ENCODE measurements at places on chromosomes 1 and 21.

GRCh38 chr1:89276690-89277089 is 4.0 kb upstream of the GBP5 start:
- DNase-seq: no peak

GRCh38 chr21:30613836-30614235 is at the start of gene KRTAP6-1:
TSS of gene KRTAP6-1 (minus strand) at chr21:30613930. CDS start at chr21:30613904, 26 bp downstream.
- DNase-seq: no peak

GRCh38 chr1:204348722-204349121 is 11.0 kb downstream of the PLEKHA6 start:
- no peak for DNase-seq

DNA sequence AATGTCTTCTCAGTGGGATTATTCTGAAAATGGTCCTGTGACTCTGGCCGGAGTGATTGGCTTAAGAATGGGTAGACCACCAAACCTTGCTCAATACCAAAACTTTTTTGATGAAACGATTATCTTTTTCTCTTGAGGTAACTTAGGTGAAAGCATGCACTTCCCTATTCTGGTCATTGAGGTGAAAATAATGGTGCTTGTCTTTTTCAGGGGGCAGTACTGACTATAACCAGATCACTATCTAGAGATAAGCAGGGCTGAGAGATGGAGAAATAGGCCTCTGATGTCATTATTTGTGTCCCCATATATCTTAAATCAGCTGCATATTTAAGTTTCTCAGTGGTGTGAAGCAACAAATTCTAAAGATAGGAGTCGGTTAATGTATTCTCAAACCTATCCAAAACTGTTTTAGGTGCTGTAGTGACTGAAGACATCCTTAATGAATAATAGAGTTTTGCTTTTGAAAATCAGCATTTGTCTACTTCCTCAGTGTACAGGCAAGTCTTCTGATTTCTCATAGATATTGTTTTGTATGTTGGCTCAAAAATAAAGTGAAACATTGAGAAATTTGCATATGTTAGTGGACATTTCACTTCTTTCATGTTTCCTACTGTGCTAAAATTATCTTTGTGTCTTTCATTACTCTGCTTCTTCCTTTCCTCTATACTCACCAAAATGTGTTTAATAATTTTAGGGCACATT is 735.3 kb upstream of the ADGRL4 start:
- DNase-seq: no peak

- DNase-seq: no peak
These were observed 88.3 kb upstream of the SGIP1 start for GRCh38 chr1:66445492-66446181.

GRCh38 chr1:119254067-119254720 is 113.7 kb upstream of the WARS2 start:
- no peak for DNase-seq

GRCh38 chr1:116943438-116943837 is 33.7 kb downstream of the PTGFRN start:
- DNase-seq: no peak
